ENCODE measurements at places on chromosomes 12 and 14.

DNA sequence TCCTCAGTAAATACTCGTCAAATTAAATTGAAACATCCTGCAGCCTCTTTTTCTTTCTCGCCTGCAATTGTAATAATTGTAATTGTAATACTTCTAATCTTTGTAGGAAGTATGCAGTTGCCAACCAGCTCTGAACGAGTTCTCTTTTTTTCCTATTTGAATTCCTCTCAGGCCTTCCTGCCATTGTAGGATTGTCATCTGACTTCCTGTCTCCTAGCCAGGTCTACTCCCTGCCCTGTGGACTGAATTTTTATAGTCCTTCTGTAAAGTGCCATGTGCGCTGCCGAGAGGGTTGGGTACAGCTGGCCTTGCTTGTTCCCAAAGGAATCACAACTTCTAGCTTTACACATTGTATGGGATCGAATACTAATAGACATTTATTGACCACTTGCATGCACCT, 183.3 kb downstream of the SSPN start:
- DNase-seq: no peak

DNA sequence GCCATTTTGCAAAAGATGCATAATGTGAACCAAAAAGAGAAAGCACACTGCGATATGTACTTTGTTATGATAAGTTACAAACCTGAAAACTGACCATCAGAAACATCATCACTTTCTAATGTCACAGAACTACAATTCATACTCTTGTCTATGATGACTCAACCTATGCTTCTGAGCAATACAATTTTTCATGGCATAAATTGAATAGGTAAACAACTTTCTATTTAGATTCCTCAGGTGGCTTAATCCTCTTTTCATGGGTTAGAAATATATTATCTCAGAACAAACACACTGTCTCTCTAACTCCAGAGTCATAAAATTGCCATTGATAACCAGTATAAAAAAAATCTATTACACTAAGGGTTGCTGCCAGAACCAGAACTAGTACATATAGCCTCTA, 1715.0 kb upstream of the FLRT2 start:
- no peak for DNase-seq

DNA sequence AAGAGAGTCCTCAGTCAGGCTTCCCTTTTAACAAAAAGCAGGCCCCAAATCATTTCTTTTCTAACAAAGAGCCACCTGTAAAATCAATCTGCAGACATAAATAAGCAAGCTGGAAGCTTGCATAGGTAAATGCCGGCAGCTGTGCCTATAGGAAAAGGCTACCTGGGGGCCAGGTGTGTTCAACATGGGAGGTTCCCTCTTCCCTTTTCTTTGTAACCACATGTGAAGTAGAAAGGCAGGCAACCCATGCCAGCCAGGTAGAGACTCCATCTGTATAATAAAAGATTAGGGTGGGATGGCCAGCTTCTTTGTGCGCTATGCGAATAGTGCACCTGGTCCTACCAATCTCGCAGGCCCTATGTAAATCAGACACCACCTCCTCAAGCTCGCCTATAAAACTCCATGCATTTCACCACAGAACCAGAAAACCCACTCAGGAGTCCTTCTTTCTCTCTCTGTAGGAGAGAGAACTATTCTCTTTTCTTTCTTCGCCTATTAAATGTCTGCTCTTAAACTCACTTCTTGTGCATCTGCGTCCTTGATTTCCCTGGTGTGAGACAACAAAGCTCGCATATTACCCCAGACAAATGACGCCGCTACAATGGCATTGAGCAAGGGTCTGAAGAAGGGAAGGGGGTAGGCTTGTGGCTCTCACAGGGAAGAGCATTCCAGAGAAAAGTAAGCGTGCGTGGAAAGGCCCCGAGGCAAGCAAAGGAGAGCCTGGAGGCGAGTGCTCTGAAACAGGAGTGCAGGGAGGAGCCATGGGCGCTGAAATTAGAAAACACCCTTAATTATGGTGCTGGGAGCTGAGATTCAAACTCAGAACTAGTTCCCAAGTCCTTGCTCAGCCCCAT, 67.2 kb downstream of the TTC9 start:
- no peak for DNase-seq

DNA sequence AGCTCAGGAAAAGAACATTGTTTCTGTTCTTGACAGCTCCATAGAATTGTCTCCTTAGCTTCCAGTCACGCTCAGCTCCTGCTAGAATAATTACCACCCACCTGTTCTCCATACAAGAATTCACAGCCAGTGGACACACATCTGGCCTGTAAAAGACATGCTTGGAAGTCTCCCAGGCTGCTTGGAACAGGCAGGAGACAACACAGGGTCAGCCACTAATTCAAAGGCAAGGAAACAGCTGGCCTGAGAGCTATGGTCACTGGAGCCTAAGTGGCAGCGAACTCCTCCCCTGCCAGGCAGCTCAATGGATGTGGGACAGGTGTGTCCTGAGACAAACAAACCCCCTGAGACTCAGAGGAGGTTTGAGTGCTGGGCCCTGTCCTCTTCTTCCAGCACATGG, 22.9 kb upstream of the LTBP2 start:
- DNase-seq: no peak

DNA sequence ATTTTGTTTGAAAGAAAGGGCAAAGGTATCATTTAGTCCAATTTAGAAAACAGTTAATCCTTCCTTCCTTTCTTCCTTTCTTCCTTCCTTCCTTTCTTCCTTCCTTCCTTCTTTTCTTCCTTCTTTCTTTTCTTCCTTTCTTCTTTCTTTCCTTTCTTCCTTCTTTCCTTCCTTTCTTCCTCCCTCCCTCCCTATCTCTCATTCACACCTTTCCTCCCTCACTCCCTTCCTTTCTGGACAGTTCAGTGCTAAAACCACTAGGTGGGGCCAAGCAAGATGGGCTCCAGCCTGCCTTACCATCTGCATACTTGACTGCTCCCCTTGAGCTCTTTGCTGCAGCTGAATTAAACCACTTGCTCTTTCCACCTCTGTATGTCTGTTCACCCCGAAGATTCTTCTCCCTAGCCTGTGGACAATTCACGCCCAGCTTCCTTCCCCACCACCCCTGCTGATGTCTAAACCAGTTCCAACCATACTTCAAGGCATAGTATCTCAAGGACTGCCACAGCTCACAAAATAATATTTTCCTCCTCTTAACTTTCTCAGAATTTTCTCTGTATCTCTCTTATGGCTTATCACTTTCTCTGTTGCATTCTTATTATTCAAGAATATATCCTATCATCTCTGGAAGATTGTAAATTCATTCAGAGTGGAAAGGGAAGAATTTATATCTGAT, 78.0 kb downstream of the DBX2 start:
- no peak for DNase-seq

DNA sequence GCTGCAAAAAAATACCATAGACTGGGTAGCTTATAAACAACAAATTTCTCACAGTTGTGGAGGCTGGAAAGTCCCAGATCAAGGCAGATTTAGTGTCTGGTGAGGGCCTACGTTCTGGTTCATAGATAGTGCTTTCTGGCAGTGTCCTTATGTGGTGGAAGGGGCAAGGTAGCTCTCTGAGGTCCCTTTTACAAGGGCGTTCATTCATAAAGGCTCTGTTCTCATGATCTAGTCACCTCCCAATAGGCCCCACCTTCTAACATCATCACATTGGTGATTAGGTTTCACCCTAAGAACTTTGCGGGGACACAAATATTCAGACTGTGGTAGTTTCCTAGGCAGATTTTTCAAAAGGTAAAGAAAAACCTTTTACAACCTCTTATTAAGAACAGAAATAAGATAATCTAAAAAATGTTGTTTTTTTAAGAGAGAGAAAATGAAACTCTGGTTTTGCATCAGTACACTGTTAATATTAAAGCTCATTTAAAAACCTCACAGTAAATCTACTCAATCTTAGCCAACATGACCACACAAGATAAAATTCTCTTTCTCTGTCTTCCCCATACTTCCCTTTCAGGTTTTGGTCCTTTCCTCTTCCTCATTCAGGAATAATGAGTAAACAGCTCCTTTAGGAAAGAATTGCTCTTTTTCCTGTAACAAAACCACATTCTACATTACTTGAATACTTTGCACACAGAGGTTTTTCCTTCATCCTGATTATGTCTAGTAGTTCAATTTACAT, 117.5 kb downstream of the UNC79 start:
- DNase-seq: no peak

DNA sequence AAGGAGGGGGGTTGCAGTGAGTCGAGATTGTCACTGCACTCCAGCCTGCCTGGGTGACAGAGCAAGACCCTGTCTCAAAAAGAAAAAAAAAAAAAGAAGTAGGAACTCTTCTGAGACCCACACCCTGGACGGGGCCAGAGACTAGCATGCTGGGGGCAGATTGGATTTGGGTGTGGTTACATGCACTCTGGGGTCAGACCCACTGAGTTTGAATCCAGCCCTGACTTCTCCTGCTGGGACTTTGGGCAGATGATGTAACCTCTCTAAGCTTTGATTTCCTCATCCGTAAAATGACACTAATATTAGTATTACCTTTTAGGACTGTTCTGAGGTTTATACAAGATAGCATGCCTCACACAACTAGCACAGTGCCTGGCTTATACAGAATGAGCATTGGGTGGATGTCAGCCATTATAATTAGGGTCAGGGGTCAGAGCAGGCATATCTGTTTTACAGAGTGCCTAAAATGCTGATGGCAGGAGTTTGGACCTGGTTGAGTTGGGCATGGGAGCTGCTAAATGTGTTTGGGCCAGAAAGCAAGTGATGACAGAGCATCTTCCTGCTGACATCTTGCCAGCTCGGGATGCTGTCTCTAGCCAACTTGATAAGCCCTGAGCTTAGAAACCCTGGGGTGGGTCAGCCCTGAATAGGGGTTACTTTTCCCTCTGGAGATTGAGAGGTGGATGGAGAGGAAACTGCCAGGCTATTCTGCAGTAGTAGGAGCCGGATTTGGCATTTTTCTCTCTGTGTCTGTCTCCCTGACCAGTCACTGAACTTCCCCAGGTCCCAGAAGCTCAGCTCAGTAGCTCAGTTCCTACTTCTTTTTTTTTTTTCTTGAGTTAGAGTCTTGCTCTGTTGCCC, 15.5 kb downstream of the TPCN1 start:
- no peak for DNase-seq

DNA sequence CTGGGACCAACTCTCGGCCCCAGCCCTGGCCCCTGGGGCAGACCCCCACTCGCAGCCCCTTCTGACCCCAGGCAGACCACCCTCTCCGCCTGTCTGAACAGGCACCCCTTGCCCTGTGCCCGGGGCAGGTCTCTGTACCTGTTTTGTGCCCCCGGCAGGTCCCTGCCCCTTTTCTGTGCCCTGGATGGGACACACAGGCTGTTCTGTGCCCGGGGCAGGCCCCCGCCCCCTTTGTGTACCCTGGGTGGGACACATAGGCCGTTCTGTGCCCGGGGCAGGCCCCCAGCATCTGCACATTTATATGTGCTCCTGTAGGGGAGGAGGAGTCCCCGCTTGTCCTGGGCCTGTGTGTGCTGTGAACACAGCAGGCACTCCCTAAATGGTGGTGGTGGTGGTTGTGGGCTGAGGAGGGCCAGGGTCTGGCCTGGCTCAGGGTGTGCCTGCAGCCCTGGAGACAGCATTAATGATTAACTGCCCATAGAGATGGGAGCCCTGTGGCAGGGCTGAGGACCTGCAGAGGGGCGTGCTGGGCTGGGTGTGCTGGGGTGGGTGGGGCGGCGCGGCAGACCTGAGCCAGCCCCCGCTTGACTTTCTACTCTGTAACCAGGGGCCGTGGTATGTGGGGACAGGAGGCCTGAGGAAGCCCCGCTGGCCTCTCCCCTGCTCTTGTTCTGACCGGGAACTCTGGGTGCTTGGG, 3.7 kb downstream of the FBRSL1 start:
- no peak for DNase-seq

DNA sequence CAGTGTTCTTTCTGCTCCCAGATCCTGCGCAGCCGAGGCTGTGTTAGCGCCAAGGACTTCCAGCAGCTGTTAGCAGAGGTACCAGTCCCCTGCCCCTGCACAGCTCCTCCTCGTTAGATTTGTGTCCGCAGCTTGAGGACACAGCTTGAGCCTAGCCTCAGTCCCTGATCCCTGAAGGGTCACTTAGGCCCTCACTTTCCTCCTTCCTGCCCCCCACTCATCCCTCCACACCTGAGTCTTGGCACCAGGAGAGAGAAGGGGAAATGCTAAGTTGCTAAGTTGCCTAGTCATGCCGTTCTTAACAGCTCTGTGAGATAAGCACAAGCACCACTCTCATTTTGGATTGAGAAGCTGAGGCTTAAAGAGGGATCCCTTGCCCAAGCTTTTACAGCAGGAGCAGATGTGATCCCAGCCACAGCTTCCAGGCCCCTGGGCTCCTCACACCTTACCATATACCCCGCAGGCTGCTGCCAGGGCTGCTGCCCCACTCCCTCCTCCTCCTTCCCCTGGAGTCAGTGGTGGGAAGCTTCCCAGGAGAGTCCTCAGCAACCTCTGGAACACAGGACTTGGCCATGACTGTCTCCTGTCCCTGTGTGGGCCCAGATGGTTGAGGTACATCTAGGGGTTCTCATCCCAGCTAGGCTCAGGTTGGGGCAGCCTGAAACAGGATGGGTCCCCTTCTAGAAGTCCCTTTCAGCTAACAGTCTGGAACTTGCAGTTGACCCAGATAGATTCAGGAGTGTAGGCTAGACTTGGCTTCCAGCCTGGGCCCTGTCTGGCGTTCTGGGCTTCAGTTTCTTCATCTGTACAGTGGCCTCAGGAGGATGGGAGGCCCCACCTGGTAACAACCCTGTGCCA, 975 bp downstream of the OGFOD2 start:
- no peak for DNase-seq

GRCh38 chr12:1797011-1797901, 23.1 kb upstream of the LRTM2 start:
- peak; percentile 49 for DNase-seq

GRCh38 chr12:40959041-40959440, 229.1 kb upstream of the PDZRN4 start:
- no peak for DNase-seq

DNA sequence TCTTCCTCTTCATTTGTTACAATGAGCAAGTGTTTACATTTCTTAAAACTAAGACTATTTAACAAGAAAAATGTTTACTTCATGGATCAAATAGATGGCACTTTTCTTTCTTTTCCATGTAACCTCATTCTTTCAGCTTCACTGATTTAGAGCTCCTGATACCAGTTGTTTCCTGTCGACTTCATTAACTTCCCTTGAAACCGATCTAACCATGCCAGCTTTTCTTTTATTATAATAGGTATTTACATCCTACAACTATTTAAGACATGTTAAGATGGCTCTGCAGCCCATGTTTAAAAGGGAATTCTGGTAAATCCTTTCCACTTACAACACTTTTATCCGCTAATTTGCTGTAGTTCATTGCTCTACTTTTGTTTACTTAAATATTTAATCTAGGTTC, 107.3 kb upstream of the DCN start:
- DNase-seq: no peak

DNA sequence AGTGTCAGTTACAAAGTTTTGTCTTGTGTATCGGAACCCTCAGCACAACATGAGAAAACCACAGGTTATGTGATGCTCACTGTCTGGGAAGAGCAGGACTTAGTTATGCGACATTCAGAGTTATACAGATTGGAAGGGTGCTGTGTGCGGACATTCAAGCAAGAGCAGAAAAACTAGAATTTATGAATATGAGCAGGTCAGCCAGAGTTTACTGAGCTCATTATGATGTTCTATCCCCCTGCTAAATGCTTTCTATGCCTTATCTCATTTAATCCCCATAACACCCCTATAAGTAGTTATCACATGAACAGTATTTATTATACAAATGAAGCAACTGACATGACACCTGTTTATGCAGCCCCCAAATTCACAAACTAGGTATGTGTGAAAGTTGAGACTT, 1083.2 kb downstream of the FLRT2 start:
- no peak for DNase-seq

All from activated CD4-positive, alpha-beta T cell treated with anti-CD3 and anti-CD28 coated beads, Interleukin-2, amount 50 U/mL, for 1 hour (primary cell).